ENCODE measurements at places on chromosomes 4 and X.
A peak's percentile ranks its signal among the peaks of the same experiment; 100 is the strongest.

- DNase-seq, result no peak
Observed at GRCh38 chrX:47613082-47613481, 6.6 kb downstream of the SYN1 start.

GRCh38 chr4:172776203-172776861 is 392.3 kb upstream of the GALNT7 start:
- no peak for DNase-seq

DNA sequence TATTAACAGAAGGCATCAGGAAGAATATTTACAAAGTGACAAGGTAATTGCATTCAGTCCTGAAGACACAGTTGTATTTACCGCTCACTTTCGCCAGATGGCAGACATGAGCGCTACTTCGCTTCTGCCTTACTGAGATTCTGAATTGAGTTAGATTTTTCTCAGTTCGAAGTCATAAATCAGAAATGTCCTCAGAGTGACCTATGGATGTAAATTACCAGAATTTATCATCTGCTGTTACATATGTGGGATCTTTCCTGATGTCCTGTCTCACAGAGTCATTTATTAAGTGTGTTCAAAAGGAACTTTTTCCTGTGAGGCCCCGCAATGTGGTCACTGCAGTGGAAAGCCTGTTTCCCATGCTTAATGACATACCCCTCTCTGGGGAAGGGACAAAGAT is 97.3 kb upstream of the DCLK2 start:
- DNase-seq, result peak; percentile 80

DNA sequence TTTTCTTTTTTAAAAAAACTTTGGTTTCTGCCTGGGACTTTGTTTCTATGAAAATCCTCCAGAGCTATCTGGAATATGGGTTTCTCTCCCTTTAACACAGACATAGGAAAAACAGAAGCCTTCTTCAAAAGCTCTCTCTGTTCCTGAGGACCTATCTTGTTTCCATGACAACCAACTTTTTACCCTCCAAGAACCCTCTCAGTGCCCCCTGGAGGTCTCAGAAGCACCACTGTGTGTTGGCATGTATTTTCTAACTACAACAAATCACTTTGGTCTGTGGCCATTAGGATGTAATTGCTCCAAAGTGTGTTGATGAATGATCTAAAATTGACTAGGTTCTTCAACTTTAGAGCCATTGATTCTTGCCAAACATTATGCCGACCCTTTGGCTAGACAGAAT is 1331.6 kb downstream of the ADGRL3 start:
- no peak for DNase-seq

DNA sequence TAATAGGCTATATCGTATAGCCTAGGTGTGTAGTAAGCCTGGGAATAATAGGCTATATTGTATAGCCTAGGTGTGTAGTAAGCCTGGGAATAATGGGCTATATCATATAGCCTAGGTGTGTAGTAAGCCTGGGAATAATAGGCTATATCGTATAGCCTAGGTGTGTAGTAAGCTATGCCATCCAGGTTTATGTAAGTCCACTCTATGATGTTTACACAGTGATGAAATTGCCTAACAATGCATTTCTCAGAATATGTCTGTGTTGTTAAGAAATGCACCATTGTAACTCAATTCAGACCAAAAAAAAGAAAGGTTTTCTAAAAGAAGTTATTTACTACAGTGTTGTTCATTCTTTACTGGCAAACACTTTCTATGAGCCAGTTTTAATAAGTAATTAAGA is 1387.2 kb downstream of the STIM2 start:
- no peak for DNase-seq

DNA sequence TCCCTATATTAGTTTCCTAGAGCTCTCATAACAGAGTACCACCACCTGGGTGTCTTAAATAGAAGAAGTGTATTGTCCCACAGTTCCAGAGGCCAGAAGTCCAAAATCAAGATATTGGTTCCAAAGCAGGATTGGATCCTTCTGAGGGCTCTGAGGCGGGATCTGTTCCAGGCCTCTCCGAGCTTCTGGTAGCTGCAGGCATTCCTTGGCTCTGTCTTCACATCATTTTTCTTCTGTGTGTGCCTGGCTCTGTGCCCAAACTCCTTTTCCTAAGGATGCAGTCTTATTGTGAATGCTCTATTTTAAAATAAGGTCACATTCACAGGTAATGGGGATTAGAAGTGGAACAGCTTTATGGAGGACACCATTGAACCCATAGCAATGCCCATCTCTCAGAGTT is 253.7 kb upstream of the TAPT1 start:
- no peak for DNase-seq

GRCh38 chr4:99825272-99825671 is 8.6 kb downstream of the DAPP1 start:
- DNase-seq, result no peak

DNA sequence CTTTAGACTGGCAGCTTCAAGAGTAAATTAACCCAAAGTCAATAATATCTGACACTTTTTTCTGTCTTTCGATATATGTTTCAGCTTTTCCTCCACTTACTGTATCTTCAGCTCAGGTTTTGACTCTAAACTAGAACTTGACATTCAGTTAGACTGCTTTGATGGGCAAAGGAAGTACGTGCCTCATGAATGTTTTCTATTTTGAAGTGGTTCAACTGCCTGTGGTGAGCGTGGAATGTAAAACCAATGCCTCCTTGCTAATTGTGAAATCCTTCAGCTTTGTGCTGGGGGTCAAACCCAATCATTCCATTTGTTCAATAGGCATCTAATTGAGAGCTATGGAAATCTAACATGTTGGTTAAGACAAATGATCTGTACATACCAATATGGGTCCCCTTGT is 857.0 kb upstream of the HTR2C start:
- DNase-seq, result no peak

GRCh38 chr4:95105112-95105511 is 347.4 kb downstream of the BMPR1B start:
- no peak for DNase-seq

DNA sequence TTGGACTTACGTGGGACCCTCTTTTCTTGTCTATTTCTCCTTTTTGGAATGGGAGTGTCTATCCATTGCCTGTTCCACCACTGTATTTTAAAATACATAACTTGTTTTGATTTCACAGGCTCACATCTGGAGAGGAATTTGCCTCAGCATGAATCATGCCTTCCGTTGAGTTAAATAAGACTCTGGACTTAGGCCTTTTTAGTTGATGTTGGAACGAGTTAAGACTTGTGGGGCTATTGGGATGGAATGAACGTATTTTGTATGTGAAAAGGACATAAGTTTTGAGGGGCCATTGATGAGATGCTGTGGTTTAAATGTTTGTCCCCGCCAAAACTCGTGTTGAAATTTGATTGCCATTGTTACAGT is 66.2 kb downstream of the BEX3 start:
- DNase-seq, result no peak

- no peak for DNase-seq
Observed at GRCh38 chr4:4608214-4608537, 66.3 kb upstream of the STX18 start.

GRCh38 chr4:105102016-105102415 is 44.7 kb upstream of the TET2 start:
- DNase-seq, result no peak

DNA sequence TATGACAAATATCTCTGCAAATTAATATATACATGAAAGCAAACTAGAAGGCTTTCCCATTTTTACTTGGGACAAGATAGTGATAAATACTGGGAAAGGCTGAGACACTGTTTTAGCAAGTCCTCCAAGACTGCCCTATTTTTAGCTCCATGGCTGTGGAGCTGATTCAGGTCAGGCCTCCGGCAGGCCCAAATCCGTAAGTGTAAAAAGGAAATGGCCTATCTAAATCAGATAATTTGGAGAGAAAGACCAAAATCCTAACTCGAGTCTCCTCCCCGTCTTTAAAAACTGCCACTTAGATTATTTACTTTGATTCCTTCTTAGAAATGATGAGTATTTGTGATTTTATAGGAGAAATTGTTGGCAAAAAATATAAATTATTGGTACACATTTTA is 2.9 kb downstream of the OTUD4 start:
- DNase-seq, result peak; percentile 40

DNA sequence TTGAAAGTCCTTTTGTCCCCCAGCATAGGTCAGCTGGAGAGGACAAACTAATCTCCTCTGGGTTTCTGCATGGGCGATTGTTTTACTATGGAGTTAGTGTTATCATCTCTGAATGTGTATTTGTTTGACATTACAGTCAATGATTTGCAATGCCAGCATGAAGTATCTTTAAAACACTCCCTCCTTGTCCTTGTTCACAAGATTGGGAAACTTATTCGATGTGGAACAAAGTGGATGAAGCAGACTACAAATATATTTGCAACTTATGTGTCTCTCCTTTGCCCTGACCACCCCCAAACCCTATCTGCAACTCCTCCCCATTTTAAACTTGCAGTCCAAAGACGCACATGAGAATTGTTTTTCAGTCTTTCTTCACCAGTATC is 1.5 kb upstream of the PITX2 start:
- no peak for DNase-seq

DNA sequence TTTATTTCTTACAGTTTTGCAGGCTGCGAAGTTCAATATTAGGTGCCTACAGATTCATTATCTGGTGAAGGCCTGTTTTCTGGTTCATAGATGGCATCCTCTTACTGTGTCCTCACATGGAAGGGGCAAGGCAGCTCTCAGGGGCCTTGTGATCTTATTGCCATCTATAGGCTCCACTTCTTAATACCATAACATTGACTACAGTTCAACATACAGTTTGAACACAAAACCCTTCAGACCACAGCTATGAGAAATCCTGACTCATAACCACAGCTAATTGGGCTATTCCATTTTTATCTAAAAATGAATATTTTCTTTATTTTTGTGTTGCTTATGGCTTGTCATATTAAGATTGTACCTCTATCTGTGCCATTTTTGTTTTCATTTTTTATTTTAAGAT is 72.3 kb downstream of the STAG2 start:
- DNase-seq, result no peak

GRCh38 chrX:147847999-147848398 is 63.7 kb upstream of the FMR1 start:
- DNase-seq, result no peak

Measured in adrenal gland (tissue), 19 donors.